ENCODE measurements at places on chromosomes 11 and 22.

DNA sequence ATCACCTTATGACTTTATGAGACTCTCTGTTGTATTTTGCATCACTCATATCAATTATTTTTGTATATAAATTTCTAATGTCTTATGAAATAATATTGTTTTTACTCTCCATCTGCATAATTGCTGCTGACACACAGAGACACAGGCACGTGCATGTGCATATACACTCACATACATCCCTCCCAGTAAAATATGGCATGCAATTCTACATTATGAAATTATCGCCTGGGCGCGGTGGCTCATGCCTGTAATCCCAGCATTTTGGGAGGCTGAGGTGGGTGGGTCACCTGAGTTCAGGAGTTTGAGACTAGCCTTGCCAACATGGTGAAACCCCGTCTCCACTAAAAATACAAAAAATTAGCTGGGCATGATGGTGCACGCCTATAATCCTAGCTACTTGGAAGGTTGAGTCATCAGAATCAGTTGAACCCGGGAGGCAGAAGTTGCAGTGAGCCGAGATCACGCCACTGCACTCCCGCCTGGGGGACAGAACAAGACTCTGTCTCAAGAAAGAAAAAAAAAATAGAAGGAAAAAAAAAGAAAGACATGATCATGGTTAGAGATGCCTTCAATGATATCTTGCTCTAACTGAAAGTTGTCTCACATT is 96.7 kb upstream of the LUZP2 start:
- DNase-seq, result no peak

- no peak for DNase-seq
Measured at GRCh38 chr22:44797181-44797725, 44.9 kb downstream of the ARHGAP8 start.

DNA sequence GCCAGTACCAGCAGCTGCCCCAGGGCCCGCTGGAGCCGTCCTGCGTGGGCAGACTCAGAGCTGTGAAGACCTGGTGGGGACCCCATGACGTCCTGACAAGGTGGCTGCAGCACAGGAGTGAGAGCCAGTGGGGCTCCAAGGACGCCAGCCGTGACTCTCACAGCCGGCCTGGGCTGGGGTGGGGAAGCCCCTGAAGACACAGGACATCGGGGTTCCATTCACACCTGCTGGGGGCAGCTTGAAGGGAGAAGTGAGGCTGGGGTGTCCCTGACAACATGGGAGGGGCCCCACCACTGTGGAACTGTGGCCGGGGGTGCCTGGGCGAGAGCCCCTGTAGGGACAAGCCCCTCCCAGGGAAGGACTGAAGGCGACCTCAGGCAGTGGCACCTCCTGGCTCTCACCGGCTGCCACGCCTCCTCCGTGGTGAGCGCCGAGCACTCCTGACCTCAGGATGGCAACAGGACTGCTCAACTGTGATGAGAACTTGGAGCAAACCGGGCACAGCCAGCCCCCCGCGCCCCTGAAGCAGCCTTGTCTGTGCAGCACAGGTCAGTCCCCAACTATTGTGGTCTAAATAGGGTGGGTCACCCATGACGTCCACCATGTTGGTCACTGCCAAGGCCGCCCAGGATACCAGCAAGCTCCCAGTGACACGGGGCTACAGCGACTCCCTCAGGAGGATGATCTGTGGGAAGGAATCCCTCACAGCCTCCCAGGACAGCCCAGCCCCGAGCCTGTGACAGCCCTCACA is 22.7 kb upstream of the IL17REL start:
- no peak for DNase-seq

- no peak for DNase-seq
Measured at GRCh38 chr11:118076754-118077281, at the start of gene TMPRSS4. Gene TMPRSS4 (plus strand): TSS chr11:118077078. CDS start chr11:118077303, 225 bp downstream.

GRCh38 chr11:82731691-82732277 is 1.9 kb downstream of the FAM181B start:
- DNase-seq, result no peak

- DNase-seq, result no peak
Measured at GRCh38 chr22:46406349-46406748, 70.8 kb downstream of the TRMU start.

GRCh38 chr11:115430345-115430744 is 73.9 kb downstream of the CADM1 start:
- peak; percentile 35 for DNase-seq

GRCh38 chr11:760236-760635 is 13.0 kb downstream of the TALDO1 start:
- DNase-seq, result no peak

DNA sequence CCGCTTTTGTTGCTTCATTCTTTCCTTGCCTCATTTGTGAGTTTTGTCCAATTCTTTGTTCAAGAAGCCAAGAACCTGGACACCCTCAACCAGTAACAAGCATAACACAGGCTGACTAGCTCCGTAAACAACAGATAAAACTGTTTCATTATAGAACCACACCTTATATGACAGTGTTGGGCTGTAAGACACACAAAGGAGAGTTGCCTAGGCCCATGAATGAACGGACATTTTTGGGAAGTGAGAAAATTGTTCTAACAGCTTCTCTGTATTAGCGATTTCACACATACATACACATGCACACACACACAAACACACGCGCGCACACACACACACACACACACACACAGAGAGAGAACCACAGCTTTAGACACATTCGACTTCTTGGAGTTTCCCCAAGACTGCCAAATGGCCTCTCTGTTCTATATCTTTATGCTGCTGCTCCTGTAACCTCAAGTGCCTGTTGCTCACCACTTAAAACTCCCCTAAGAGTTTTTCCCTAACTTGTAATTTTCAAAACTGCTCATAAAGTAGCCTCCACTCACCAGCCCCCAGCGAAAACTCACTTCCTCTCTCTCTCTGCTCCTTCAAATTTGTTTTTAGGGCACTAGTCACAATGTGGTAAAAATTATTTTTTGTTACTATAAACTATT is 35.9 kb downstream of the CTSC start:
- DNase-seq, result no peak

- no peak for DNase-seq
Measured at GRCh38 chr22:20813056-20813455, 39.1 kb downstream of the SERPIND1 start.

DNA sequence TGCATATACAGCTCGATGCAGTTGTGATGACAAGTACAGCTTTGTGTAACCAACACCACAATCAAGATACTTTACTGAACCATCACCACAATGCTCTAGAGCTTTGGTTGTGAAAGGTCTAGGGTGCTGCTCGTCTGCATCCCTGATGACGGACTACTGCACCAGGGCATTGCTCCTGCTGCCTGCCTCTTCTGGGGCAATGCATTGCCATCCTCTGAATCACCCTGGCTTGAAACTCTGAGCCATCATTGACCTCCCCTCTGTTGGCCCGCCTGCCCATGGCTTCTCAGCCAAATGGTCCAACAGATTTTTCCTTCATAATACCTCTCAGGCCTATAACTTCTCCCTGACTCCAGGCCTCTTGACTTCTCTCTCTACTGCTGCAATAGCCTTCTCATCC is 77.4 kb upstream of the CSNK2A3 start:
- DNase-seq, result no peak

DNA sequence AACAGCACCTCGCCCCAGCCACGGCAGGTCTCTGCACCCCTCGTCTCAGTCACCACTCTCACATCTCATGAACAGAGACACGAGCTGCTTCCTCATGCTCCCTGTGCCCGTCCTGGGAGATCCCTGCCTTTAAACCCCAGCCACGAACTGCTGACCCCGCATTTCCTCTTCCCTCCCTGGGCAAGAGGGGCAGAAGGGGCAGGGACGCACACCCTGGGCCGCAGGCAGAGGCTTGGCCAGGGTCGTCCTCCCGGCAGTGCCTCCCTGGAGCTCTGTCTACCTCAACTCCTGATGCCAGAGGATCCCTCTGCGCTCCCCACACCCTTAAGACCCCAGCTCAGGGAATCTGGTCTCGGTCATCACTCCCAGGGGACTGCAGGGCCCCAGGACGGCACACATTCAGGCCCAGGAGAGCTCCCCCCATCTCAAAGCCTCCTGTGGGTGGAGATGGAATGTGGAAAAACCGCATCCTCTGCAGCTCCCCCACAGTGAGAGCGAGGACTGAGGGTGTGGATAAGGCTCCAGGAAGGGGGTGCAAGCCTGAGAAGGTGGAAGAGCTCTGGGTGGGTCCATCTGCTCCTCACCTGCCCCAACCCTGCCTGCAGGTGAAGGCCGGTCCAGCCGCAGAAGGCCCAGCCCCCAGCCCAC is 1.2 kb downstream of the BID start:
- DNase-seq, result no peak

DNA sequence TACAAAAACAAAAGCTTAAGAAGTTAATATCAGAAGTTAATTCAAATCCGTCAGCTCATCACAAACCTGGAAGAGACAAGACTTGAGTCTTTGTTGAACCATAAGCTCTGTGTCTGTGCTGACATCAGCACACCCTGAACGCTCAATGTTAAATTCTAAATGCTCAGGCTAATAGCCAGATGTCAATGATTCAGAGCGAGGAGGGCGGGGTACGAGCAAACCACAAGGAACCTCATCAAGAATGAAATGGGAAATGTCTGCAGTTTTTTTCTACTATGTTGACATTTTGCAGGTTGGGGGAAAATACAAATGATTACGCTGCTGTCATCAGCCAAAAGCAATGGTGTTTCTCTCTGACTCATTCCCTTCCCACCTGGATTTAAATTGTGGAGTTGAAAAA is 1057.2 kb downstream of the NTM start:
- DNase-seq, result no peak

DNA sequence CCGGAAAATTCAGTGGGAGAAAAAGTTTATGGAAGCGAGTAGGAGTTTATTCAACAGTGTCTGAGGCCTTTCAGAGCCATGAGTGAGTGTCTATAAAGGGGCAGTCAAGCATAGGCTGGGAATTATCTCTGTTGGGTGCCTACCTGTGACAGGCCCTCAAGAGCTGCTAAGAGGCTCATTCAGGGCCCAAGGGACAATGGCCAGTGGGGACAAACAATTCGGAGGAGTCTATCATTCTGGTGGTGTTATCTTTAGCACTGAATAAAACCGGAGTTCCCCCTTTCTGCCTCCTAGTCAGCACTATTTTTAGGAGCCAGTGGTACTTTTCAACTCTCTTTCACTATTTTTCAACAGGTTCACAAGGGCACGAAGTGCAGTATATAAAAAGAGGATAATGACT is 89.5 kb upstream of the HTATIP2 start:
- peak; percentile 64 for DNase-seq

DNA sequence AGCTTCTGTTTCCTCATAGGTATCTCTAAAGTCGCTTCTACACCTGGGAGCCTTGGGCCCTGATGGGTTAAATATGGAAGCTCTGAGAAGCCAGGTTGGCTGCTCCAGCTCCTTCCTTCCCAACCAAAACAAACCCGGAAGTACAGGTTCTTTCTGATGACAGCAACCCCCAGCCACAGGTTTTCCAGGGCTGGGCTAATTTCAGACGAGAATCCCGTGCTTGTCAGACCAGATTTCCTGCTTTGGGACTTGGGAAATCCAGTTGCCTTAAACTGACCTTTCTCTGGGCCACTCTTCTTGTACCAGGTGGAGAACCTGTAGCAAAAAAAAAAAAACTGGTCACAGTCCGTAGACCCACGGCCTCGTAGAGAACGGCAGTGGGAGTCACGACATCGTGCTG is 51.9 kb downstream of the RBX1 start:
- DNase-seq, result no peak

DNA sequence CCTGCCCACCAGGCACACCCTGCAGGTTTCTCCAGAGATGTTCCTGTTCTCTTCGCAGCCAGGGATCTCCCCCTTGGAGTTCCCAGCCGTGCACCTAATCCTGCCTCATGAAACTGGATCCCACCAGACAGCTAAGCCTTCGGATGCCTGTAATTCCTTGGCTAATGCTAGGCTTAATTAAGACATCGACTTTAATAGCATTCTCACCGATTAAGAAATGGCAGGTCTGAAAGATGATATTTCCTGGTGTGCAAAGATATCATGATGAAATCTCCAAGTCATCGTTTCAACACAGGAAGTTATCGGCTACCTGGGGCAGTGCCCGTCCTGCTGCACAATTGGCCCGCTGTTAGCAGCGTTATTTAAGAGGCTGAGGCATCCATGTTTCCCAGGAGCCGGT is 41.5 kb upstream of the CCND1 start:
- DNase-seq, result no peak

DNA sequence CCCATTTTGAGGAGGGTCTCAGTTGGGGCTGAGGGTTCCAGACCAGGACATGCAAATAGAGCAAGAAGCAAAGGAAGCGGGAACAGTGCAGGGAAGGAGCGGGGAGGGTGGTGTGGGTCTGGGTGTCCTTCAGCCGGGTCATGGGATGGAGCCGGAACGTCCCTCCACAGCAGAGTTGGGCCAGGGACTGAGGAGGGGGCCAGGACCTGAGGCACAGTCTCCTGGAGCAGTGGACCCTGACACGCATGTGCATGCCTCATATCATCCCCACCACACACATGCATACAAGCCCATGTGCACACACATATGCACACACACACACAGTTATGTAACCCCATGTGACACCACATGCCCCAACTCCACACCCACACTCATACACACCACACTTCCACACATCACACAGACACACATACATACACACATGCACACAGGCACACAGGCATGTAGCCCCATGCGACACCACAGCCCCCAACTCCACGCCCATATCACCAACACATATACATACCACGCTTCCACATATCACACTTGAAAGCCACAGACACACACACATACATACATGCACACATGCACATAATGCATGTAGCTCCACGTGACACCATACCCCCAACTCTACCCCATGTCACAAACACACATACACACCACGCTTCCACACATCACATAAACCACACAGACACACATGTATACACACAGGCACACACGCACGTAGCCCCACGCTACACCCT is 1026.6 kb downstream of the BRD1 start:
- DNase-seq, result no peak

- DNase-seq, result no peak
Measured at GRCh38 chr11:114610984-114611944, 15.7 kb upstream of the NXPE4 start.

DNA sequence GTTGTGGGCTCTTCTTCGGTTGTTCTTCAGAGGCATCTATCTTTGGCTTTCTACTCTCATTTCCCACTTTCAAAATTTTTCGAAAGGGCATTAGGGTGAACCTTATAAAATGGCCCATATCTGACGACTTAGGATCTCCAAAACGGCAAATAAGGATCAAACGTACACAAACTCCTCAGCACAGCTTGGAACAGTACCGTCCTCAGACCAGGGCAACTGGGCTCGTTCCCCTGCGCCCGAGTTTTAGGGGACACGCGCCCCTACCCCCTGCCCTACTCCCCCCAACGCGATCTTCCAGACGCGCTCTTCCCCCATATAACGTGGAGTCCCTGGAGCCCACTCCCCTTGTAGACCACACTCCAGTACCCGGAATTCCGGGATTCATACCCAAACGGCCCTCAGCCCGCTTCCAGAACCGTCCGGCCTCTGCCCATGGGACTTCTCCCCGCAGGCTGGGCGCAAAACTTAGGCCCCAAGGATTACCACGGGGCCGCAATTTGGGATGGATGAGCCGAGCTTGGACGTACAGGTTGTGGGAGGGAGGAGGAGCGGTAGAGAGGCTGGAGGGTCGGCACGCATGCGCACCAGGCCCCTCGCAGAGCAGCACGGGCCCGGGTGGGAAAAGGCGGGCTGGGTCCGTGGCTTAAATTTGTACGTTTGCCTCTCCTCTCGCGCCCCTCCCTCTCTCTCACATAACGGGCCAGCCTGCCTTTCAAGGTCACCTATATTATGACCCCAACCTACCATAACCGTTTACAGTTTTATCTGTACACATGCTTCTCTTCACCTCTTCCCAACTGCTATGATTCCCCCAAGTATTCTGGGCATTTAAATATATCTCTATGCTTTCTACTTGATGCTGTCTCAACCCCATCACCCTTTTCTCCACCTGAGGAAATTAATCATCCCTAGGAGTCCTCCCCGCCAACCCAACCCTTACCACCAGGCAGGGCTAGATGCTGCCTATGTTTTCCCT is 3.4 kb downstream of the CCDC89 start:
- no peak for DNase-seq

GRCh38 chr11:71212871-71213559 is 39.4 kb downstream of the SHANK2 start:
- no peak for DNase-seq
